Panc1 (cell line): ENCODE measurements at places on chromosomes 7 and 10.

DNA sequence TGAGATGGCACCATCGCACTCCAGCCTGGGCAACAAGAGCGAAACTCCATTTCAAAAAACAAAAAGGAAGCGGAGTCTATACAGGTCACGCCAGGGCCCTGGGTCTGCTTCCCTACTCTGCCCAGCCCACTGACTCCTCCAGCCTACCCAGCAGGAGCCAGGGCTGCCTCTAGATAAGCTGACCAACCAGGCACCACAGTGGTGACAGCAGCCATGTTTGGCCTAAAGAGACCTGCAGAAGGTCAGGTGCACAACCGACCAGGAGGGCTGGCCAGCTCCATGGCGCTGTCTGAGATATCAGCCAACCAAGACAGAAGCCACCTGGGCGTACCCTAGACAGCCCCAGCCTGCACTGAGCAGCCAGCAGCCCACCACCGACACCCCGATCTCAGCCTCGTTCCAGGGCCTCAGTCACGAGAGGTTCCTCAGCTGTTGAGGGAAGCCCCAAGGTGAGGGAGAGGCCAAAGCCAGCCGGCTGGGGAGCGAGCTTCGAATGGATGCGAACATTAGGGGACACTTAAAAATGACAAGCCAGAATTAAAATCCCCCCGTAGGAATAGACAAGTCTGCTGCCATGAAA, 24.4 kb upstream of the PWWP2B start:
- no peak for DNase-seq

DNA sequence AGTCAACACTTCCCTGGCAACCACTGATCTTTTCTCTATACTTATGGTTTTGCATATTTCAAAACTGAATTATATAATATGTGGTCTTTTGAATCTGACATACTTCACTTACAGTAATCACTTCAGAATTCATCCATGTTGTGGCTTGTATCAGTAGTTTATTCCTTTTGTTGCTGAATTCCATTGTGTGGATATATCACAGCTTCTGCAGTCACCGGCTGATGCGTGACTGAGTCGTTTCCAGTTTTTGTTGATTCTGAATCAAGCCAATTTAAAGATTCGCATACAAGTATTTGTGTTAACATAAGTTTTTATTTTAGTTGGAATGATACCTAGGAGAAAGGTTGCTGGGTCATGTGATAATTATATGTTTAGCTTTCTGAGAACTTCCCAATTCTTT, 672.5 kb upstream of the ANKRD30A start:
- DNase-seq: no peak

DNA sequence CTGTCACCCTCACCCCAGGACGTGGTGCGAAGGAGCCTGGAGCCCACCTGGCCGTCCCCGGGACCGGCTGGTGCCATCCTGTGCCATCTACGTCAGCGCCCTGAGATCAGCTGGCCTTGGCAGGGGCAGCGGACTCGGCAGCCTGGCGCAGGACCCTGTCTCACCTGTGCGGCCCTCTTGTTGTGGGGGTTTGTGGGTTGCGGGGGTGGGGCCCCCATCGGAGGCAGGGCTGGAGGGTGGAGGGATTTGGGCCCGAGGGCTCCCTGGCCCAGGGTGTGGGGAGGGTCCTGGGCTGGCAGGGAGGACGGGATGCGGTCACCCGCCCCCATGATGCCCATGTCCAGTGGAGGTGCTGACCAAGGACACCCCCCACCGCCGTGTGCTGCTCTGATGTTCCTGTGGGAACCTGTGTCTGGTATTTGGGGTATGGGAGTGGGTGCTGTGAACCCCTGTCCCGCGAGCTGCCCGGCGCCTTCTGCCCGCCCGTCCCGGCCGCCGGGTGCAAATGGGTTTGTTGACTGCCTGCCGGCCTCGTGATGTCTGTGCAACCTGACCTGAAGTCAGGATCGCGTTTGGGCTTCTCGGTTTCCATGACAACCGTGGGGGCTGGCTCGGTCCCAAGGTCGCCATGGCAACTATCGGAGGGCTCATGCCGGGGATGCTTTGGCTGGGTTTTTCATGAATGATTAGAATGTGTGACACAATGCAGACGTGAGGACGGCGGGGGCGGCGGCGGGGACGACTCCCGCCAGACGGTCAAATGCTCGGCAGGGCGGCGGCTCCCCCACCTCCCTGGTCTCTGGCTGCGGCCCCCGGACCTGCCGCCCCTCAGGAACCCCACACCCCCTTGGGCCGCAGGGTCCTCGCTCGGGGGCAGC, 7.3 kb downstream of the MAFK start:
- DNase-seq: no peak

- no peak for DNase-seq
Measured at GRCh38 chr10:128016423-128017060, 109.6 kb downstream of the PTPRE start.

DNA sequence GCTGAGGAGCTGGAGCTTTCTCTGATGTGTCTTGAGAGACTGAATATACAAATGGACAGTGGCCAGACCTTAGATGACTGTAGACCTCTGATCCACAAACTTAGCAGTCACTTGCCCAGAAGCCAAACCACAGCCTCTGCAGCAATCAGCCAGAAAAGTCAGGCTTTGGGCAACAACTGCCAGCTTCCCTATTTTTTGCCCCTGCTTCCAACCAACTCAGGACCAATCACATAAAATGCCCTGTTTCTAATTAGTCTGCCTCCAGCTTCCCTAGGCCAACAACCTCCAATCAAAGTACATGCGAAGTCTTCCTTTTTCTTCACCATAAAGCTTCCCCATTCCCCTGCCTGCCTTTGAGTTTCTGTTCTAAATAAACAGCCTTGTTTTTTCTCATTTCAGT, 37.8 kb upstream of the CACUL1 start:
- no peak for DNase-seq

GRCh38 chr7:78172267-78172757, 373.7 kb downstream of the PHTF2 start:
- no peak for DNase-seq

DNA sequence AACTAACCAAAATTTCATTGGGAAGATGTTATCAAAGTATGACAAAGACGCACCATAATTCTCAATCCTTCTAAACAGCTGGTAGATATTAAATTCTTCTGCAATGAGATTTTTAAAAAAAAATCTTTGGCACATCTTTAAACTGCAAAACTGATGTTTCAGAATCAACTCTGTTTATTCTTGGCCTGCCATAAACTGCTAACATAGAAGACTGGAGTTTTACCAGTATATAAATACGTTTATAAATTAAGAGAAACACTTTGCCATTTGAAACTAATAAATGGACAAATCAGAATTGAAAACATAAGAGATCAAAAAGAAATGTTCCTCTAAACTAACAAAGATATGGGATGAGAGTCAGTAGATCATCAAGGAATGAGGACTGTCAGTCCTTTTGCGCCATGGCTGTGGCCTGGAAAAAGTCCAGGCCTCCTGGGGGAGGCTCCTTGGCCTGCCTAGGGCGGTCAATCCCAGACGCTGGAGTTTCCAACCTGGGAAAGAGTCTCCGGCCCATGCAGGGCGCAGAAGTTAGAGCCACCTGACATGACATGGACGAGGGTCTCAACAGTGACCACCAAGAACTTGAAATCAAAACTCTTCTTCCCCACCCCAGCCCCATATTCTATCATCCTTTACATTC, 34.2 kb upstream of the NEBL start:
- no peak for DNase-seq

- no peak for DNase-seq
Measured at GRCh38 chr7:128055637-128056036, 24.4 kb upstream of the LRRC4 start.

DNA sequence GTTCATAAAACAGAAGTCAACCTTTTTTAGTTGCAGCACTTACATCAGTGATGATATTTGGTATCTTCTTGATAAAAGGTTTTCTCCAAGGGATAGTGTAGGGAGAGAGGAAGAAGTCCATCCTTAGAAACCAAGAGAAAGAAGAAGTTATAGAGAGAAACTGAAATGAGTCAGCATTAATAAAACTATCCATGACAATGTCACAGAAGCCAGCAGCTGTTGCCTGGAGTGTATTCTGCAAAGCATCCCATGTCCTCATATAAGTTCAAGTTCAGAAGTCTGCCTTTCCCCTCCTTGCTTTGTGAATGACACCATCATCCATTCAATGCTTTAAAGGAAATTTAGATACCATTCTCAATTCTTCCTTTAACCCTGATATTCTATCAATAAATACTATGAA, 14.4 kb upstream of the COL1A2 start:
- no peak for DNase-seq

- no peak for DNase-seq
Measured at GRCh38 chr7:132441935-132442334, 134.3 kb downstream of the PLXNA4 start.

DNA sequence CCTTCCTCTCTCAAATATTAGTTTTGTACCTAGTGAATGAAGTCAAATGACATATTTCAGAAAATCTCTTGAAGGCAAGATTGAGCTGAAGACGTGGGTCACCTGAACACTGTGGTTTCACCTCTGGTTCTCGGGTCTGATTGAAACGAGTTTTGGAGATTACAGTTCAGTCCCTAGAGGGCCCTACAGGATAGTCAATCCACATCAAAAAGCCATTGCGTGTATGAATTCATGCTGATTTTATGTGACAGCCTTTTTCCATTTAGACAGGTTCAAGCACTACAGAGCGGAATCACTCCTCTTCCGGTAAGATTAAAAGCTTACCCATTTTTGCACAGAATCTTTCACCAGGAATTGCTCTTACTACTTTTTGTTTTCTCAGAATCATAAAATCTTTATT, 62.2 kb downstream of the VIM start:
- DNase-seq: peak; percentile 5

DNA sequence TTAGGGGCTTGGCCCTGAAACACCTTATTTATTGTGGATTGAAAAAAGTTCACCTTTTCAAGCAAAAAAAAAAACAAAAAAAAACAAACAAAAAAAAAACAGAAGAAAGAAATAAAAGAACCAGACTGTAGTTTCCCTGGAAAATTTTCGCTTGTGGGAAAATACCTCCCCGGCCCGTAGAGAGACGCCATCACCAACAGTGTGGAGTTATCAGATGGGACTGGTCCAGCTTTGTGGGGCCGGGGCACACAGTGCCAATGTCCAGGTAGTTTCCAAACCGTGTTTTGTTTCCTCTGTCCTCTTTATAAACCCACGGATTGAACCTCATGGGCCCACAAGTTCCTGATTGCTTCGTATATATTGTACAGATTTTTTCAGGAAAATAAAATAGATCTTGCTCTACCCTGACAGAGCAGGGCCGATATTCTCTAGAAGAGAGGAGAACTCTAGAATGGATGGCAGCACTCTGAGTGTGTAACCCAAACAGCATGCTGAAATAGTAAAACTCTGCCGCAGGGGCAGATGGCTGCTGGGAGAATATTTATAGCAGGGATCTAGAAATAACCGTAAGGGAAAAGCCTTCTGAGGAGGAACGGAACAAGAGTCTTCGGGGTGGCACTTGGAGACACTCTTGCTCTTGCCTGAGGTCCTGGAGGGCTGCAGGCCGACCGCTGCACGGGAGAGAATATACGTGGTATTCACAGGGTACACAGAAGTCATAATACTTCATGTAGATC, 241.0 kb downstream of the FRMD4A start:
- no peak for DNase-seq

GRCh38 chr7:20194343-20194995, 22.7 kb downstream of the MACC1 start:
- no peak for DNase-seq

GRCh38 chr10:84348447-84348846, 20.1 kb downstream of the CCSER2 start:
- DNase-seq: no peak

- no peak for DNase-seq
Measured at GRCh38 chr10:33164060-33164709, 170.3 kb downstream of the NRP1 start.

DNA sequence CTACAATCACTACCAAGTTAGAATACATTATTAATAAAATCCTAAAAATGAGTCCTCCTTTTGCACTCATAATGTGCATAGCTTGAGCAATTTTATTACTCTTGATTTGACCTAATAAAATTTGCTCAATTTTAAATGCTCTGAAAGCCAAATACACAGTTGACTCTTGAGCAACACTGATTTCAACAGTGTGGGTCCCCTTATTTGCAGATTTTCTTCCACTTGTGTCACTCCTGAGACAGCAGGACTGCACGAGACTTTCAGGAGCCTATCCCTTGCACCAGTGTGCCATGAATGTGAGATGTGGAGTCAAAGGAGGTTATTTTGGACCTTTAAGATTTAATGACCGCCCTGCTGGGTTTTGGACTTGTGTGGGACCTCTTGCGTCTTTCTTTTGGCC, 23.2 kb downstream of the RNF216 start:
- no peak for DNase-seq

- DNase-seq: no peak
Measured at GRCh38 chr7:150981644-150982043, 3.5 kb upstream of the KCNH2 start.

DNA sequence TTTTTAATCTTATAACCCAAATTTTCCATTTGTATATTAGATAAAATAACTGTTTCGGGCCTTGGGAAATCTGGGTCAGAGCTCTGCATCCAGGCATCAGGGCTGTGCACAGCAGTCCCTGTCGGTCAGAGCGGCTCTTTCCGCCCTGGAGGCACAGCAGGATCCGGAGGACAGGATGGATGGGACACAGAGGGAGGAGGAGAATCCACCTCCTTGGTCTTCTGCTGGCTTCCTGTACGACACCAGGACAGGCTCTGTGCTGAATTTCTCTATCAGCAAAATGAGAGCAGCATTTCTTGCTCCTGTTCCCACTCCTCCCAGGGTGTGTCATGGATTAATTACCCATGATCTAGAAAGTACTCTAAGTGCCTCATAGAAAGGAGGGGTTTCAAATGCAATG, 254.9 kb downstream of the SKAP2 start:
- DNase-seq: no peak

GRCh38 chr7:115267503-115267902, 345.6 kb downstream of the MDFIC start:
- no peak for DNase-seq

DNA sequence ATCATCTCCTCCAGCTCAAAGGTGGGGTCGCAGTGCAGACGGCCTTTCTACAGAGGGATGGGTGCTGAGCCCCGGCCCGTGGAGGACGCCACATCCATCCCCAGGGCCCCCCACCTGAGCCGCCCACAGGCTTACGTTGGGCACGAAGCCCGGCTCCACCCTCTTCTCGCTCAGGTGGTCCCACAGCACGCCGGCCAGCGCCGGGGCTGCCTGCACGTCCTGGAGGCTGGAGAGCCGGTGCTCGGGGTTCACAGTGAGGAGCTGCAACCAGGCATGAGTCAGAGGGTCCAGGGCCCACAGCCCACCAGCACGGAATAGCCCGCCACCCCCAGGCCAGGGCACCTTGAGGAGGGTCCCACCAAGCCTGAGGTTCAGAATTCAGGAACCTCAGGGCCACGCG, 36.0 kb downstream of the DPYSL4 start:
- DNase-seq: no peak

GRCh38 chr10:29630205-29631048, 4.3 kb downstream of the SVIL start:
- DNase-seq: no peak

DNA sequence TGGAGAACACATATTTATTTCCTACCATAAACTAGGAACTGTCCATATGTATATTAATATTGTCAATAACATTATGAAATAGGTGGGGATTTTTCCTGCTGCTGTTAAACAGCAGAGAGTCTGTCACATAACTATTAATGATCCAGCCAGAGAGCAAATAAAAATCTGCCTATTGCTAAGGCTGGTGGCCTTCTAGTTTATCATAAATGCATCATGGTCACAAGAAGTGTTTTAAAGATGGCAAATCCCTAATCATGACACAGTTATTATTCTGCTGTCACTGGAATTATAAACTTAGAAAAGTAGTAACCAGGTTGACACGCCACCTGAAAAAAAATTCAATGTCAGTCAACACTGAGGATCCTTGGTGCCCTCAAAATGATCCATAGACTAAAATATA, 132.3 kb downstream of the HGF start:
- DNase-seq: no peak
